ENCODE measurements at places on chromosomes 11 and 22.
A peak's percentile ranks its signal among the peaks of the same experiment; 100 is the strongest.

- DNase-seq, result peak; percentile 49
Observed at GRCh38 chr11:28697920-28698827, 590.0 kb downstream of the METTL15 start.

GRCh38 chr11:121452609-121453150 lies at the start of gene SORL1-AS1:
Gene SORL1-AS1, minus strand, starts transcription at chr11:121452967.
- DNase-seq, result peak; percentile 62

GRCh38 chr11:91075032-91075695 lies 852.3 kb upstream of the CHORDC1 start:
- DNase-seq, result no peak

- DNase-seq, result no peak
Observed at GRCh38 chr11:100964435-100964834, 165.2 kb downstream of the PGR start.

GRCh38 chr11:70397983-70398833 lies at the start of gene CTTN:
Gene CTTN, plus strand, starts transcription at chr11:70398529. Its CDS starts 8,769 bp downstream, at chr11:70407298.
- DNase-seq, result peak; percentile 80

DNA sequence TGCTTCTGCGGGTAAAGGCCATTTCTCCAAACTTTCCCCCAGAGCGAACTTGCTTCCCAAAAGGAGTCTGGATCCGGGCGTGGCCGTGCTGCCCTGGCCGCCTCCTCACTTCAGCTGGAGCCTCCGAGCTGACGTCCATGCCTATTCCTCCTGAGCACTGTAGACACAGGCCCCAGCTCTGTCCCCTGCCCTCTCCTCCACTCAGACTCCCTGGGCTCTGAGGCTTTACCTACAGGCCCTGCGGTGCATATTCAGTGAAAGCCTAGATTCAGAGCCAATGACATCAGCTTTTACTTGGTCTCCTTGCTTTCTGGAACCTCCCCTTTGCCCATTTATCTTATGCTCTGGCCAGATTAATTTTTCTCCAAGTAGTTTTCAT lies 9.7 kb downstream of the LRP5 start:
- DNase-seq, result no peak

- DNase-seq, result no peak
Observed at GRCh38 chr11:94218372-94218771, 86.0 kb upstream of the IZUMO1R start.

GRCh38 chr11:63866211-63866610 lies 27.3 kb downstream of the MARK2 start:
- DNase-seq, result peak; percentile 79

- peak; percentile 82 for DNase-seq
Observed at GRCh38 chr11:57349491-57350274, 11.5 kb downstream of the P2RX3 start.

- DNase-seq, result no peak
Observed at GRCh38 chr11:59368238-59369022, 9.7 kb downstream of the OR5AN1 start.

DNA sequence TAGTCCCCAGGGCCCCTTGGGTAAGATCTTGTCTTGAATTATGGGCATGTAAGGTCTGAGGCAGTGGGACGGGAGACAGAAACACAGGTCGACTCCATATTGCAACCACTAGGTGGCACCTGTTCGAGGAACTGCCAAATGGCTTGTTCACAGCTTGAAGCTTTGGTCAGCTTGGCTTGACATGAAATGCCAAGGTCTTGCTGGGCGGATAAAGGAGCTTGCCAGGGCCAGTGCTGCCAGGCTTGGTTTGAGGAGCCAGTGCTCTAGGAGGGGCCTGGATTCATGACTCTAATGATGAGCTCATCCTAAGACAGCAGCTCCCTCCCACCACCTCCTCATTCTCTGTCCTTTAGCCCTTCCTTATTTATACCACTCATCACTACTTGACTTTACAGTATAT lies 11.9 kb upstream of the NRIP3 start:
- DNase-seq, result peak; percentile 48

DNA sequence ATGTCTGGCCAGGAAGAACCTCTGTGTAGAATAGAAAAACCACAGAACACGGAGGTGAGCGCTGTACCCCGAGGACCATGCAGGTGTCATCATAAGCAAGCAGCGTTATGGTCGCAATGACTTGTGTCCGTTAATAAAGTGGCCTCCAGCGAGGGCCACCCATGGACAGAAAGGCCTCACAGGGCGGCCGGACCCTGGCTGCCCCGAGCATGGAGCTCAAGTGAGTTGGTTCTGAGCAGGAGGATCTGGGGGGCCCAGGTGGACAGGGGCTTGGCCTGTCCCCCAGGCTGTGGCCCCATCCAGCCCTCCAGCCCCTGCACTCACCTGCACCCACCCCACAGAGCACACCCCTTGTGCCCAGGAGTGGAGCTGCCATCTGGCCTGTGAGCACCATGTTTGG lies 133.8 kb downstream of the BRD1 start:
- DNase-seq, result no peak

DNA sequence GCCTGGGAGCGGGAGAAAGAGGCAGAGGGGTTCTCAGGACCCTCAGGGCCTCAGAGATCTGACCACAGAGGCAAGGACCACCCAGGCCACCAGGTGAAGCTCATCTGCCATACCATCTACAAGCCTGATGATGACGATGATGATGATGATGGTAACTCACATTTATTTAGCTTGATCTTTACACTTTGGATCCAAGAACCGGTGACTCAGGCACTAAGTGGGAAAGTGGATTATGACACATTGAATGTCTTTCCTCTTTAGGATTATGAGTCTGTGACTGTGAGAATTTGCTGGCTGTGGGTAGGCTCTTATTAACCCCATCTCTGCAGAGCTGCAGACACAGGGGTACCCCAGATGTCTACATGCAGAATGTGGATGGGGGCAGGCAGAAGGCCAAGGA lies 110.3 kb downstream of the DSCAML1 start:
- no peak for DNase-seq

GRCh38 chr22:27546157-27546935 lies 255.2 kb downstream of the MN1 start:
- no peak for DNase-seq

- DNase-seq, result no peak
Observed at GRCh38 chr11:13861411-13861810, 101.1 kb upstream of the SPON1 start.

DNA sequence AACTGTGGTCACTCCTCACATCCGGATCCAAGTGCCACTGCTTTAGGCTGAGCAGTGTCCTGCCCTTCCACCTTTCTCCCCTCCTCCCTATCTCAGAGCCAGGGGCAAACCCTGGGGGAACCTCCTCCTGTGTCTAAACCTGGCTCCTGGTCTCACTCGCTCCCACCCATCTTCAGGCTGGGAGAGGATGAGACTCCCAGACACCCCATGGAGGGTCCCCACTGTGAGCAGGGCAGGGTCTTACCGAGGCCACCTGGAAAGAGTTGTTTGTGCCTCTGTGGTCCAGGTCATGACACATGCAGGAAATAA lies 93.6 kb downstream of the PDE2A start:
- no peak for DNase-seq

DNA sequence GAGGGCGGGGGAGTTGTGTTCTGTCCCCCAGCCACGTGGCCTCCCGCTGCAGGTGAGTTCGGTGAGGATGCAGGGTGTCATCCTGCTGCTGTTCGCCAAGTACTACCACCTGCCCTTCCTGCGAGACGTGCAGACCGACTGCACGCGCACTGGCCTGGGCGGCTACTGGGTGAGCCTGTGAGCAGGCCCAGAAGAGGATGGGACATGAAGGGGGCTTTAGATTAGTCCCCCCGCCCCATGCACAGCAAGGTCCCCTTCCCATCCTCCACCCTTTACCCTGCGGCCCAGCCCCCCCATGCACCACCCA lies 4.1 kb downstream of the INPP5J start:
- DNase-seq, result no peak

DNA sequence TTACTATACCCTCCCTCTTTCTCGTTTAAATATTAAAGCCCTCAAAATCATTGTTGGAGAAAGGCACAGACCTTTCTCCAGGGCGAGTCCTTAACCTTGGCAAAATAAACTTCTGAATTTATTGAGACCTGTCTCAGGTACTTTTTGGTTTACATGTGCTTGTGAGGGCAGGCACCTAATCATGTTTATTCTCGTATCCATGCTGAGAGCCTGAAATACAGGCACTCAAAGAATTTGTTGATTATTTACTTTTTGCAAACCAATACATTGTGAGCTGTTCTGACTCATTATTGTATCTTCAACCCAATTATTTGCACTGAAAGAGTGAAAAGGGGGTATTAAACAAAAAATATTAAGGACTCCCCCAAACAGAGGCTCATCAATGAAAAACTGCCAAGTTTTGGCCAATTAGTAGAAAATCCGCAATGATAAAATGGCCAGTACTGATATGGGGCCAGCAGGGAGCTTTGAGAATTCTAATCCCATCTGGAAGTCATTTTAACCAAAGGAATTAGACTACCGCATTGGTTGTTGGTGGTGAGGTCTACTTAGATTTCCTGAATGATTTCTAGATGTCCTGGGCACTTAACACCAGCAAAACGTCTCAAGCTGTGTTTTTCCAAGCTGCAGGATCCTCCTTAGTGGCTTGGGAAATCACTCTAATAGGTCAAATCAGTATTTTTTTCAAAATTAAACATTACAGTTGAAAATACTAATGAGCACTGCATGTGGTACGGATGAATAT lies 157.3 kb downstream of the SWAP70 start:
- no peak for DNase-seq

DNA sequence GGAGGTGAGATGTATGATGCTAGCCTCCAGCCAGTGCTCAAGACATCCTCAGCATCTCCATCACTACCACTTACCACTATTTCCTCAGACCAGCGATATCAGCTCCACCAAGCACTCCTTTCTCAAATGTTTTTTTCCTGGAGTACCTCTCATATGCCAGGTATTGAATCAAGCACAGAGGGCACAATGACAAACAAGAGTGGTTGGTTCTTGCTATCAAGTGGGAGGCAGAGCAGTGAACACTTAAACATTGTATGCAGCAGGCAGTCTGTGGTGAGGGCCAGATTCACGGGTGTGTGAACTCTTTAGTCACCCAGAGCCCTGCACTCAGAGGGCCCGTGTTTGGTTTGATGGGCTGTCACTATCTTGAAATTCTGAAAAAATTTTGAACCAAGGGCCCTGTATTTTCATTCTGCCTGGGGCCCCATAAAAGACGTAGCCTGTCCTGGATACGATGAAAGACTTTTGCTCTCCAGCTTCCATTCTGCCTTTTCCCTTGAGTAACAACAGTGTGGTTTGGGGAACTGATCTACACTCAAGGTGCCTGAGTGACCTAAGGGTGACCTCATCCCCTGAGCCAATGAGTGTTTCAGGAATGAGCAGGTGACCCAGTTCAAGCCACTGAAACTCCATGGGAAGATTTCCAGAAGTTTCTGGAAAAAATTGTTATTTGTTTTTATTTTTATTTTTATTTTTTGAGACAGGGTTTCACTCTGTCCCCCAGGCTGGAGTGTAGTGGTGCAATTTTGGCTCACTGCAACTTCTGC lies 348.4 kb upstream of the NARS2 start:
- no peak for DNase-seq

DNA sequence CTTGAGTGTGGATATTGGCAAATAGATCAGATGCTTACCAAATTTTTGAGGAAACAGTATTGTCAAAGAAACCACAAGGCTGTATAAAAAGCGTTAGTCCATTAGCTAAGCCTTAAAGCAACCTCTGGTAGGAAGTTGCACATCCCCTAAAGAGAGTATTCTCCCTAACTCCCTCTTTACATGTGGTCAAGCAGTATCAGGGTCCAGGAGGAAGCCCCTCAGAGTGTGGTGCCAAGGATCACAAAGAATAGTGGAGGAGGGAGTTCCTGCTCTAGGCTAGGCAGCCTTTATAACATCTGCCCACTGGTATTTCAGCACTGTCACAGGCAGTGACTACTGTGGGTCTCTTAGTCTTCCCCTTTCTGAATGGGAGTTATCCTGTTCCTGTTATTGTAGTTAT lies 18.8 kb upstream of the AMPD3 start:
- DNase-seq, result no peak

GRCh38 chr11:73205661-73206343 lies 12.3 kb upstream of the P2RY2 start:
- DNase-seq, result no peak
